ENCODE measurements at places on chromosomes 6 and 20.

- no peak for DNase-seq
These were observed 769.7 kb downstream of the PTPRT start for GRCh38 chr20:42419814-42420532.

DNA sequence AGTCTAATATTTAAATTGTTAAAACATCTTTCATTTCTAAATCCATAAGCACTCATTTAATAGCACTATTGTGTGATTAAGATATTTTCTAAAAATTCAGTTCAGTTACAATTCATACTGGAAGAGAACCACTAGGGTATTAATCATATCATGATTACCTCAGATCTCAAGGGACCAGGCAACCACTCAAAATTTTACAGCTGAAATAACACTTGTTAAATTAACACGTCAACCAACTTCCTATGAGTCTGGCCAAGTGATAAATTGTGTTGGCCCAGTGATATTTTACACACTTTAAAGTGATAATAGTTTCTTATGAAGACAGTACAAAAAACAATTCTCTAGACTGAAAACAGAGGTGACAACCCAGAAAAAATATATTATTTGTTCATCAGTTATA lies 869.0 kb upstream of the ADGRB3 start:
- no peak for DNase-seq

GRCh38 chr6:141326426-141326825 lies 806.3 kb upstream of the GJE1 start:
- peak; percentile 98 for DNase-seq

GRCh38 chr20:8049310-8049709 lies 29.7 kb upstream of the TMX4 start:
- DNase-seq = no peak

- DNase-seq = no peak
These were observed 19.7 kb upstream of the OGFRL1 start for GRCh38 chr6:71268735-71269437.

GRCh38 chr6:37723016-37723415 lies 25.3 kb upstream of the MDGA1 start:
- DNase-seq = no peak

GRCh38 chr6:85551264-85551663 lies 42.4 kb downstream of the SNX14 start:
- DNase-seq = no peak

DNA sequence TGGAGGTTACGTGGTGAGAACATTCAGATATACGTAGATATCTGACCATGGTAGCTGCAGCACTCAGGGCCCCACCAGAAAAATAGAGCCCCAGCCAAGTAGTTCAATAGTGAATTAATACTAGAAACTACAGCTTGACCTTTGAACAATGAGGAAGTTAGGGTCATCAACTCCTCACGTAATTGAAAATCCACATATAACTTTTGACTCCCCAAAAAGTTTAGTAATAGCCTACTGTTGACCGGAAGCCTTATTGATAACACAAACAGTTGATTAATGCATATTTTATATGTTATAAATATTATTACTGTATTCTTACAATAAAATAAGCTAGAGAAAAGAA lies 117.9 kb downstream of the SNX5 start:
- DNase-seq = no peak

DNA sequence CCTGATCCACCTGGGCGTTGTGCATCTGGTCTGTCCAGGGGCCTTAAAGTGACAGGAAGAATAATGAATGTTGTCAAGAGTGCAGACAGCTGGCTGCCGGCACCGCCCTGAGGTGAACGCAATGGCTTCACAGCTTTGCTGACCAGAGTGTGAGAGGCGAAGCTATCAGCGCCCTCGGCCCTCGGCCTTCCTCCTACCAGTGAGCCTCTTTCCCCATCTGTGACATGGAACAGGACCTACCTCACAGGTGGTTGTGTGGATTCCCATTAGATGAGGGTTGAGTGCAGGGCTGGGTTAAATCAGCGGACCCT lies 54.8 kb downstream of the CTCFL start:
- DNase-seq = no peak

DNA sequence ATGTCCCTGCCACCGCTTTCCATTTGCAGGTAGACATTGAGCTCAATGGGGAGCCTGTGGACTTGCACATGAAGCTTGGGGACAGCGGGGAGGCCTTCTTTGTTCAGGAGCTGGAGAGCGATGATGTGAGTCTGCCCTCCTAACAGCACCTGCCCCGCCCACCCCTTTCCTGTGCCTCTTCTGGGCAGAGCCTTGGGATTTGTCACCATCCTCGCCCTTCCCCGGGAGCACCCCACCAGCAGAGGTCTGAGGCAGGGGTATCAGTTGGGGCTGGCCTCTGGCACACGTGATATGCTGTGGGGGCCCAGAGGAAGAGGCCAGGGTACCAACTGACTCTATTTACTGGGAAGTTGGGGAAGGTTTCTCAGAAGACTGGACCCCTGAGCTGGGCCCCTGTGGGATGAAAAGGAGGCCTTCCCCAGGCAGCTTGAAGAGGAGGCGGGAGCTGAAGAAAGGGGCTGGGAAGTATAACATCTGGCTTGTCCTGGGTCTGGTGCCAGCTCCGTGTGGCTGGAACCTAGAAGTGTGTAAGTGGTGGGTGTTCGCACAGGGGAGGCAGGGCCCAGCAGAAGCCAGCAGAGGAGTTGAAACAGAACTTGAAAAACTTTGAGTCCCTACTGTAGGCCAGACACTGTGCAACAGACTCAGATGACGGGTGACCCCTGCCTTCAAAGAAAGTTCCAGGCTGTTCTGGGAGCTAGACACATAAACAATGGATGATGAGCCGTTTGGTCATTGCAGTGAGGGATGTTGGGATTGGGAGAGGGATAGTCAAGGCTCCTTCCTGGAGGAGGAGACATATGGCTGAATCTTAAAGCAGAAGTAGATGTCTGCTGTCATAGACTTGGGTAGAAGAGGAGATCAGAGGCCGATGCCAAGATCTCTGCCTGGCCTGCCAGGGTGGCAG lies 7.2 kb downstream of the LPIN3 start:
- DNase-seq = peak; percentile 24

DNA sequence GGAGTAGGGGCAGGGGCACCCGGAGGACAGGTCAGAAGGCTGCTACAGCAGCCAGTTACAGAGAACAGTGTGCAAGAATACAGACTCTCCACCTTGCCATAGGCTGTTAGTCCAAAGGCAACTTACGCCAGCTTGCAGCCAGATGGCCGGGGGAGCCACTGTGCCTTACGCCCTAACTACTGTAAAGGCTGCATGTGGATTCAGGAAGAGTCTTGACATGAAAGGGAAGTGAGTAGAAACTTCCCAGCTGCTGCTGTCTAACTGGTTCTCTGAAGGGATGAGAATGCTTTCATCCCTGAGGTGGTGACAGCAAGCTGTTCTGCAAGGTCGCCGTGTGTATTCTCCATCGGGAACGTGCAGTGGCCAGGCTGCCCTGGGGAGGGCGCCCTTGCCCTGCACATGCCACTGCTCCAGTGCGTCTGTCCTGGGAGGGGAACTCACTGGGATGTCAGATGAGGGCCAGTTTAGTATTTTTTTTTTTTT lies 46.1 kb downstream of the LYRM4 start:
- DNase-seq = no peak

DNA sequence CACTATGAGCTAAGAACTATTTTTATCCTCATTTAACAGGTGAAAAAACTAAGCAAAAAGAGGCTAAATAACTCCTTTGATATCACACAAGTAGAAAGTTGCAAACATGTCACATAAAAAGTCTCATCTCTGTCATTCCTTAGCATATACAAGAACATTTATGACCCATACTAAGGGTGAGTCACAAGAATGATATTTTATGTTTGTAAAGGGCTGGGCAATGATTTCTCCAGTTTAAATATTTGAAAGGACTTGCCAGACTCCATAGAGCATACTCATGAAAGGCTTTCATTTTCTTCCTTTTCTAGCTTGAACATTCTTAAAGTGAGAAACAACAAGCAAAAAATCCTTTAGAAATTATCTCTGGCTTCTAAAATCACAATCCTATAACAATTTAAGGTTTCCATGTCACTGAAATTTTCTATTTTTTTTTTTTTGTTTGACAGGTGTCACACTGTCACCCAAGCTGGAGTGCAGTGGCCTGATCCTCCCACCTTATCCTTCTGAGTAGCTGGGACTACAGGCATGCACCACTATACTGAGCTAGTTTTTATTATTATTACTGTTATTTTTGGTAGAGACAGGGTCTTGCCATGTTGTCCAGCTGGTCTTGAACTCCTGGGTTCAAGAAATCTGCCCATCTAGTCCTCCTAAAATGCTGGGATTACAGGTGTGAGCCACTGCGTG lies 338.0 kb upstream of the KHDRBS2 start:
- no peak for DNase-seq

GRCh38 chr6:41367061-41367460 lies 31.7 kb downstream of the NCR2 start:
- DNase-seq = no peak

DNA sequence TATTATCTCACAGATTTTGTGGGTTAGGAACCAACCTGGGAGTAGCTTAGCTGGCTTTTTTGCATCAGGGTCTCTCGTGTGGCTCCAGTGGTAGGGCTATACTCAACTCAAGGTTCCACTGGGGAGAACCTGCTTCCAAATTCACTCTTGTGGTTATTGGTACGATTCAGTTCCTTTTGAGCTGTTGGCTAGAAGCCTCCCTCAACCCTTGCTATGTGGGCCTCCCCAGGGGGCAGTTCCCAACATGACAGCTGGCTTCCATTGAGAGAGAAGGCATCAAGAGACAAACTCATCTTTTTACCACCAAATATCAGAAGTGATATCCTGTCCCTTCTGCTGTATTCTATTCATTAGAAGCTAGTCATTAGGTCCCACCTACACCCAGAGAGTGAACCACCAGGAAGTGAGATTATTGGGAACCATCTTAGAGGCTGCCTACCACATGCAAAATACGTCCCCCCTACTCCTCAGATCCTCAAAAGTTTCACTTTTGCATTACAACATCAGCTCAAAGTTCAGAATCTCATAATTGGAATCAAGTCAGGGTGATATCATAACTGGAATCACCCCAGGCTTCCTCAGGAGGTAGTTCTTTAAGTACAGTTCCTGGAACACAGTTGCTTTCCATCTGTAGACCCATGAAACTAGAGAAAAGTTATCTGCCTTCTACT lies 30.9 kb downstream of the MKKS start:
- no peak for DNase-seq

DNA sequence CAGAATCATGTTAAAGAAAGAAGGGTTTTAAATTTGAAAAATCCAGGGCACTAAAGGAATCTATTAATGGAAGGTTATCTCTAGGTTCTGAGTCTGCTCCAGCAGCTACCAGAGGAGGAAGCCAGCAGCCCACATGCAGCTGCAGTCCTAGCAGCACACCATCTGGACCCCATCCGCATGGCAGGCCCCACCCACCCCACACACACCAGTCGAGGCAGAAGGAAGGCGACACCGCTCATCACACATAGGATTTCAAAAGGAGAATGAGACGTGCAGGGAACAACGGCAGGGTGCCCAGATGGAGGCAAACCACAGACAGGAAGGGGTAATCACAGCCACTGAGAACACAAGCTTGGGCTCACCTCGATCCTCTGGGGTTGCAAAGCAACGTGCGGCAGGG lies 78.9 kb downstream of the GINS1 start:
- DNase-seq = no peak

DNA sequence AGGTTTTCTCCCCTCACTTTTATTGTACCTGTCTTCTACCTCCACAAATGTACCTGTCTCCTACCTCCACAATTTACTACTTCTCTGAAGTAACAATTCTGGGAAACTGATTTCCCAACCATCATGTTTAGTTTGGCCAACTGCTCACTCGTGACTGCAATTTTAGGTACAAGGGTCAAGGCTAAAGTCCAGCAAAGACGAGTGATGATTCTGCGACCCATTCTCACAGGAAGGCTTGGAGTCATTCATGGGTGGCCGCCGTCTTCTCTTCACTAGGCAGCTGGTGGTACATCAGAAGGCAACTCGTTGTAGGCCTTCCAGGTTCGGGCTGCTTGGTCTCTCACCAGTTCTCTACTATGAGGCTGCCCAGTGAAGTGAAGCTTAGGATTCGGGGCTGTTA lies 483.8 kb upstream of the JARID2 start:
- no peak for DNase-seq

DNA sequence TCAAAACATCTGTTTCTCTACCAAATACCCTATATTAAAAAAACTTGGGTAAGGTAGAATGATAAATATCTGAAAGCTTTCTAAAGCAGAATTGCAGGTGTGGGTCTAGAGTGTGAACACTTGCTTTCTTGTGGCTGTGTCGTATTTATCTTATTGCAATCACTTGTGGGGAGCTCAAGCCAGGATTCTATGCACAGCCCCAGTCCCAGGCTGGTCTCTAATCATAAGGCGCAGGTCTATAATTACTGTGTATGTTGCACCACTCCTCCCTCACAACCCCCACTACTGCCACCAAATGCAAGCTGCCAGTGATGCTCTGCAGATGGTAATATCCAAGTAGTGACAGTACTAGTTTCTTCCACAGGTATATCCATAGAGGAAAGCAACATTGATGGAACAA lies 2.2 kb upstream of the E2F3 start:
- no peak for DNase-seq

GRCh38 chr20:62839816-62840215 lies 21.8 kb downstream of the TCFL5 start:
- DNase-seq = no peak

- no peak for DNase-seq
These were observed 73.4 kb downstream of the FGD2 start for GRCh38 chr6:37078814-37079213.

GRCh38 chr6:8321671-8322404 lies 113.5 kb downstream of the SLC35B3 start:
- no peak for DNase-seq

DNA sequence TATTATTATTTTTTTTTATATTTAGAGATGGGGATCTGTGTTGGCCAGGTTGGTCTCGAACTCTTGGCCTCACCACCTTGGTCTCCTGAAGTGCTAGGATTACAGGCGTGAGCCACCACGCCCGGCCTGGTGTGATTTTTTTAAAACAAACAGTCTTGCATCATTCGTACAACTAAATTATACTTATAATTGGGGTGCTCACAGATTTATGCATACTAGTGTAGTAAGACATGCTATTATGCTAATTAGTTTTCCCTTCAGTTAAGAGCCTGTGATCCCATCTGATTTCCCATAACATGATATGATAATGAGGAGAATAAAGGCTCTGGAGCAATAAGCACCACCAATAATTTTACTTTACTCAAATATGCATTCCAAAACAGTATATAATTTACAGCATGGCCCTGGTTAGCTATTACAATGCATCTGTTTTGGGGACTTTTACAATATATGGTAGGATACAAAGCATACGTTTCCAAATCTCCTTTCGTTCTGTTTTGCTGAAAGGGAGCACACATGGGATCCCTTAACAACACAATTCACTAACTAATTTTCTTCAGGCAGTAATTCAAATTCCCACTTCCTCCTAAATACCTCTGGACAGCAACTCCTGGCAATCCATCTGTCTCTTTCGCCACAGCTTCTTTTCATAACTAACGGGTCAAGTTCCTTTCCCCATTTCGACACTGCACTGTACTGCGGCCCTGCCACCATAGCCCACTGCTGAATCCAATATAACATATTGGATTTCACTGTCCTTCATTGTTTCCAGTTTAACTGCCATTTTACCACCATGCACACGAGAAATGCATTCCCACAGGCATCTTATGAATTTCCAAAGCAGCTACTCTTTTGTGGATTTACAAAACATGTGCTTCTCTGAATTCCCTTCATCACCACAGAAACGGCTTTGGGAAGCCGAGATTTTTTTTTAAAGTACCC lies 1.7 kb downstream of the NUDT3 start:
- peak; percentile 74 for DNase-seq
